Amygdala (tissue), 56 donors: ENCODE measurements at places on chromosomes 7 and 10.

DNA sequence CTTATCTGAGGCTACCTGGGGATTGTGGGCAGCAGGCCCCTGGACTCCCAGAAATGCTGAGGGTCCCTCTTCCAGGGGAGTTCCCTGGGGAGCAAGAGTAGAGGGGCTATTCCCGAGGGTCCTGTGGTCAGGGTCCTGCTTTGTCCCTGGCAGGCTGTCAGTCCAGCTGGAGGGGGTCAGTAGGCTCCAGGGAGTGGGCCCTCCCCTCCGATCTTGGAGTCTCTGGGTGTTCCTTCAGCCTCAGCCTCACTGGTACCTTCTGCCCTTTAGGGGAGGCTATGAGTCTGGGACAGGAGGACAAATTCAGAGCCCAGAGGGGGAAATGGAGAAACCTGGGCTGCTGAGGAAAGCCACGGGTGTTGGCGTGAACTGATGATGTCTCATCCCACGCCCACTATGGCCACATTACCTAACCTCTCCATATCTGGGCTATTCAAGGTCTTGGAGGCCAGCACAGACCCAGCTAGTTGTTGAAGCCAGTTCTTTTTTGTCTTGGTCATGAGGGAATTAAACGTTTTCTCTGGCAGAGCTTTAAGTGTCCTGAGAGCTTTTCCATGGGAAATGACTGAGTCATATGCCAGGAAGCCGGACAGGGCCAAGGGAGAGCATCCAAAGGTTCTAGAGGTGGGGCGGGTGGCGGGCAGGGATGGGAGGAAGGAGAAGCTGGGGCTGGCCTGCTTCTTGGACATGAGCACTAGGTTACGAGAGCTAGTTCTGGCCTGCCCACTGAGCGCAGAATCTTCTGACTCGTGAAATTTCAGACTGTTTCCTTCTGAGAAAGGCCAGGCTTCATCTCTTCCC is 6.2 kb downstream of the CALHM2 start:
- no peak for DNase-seq

DNA sequence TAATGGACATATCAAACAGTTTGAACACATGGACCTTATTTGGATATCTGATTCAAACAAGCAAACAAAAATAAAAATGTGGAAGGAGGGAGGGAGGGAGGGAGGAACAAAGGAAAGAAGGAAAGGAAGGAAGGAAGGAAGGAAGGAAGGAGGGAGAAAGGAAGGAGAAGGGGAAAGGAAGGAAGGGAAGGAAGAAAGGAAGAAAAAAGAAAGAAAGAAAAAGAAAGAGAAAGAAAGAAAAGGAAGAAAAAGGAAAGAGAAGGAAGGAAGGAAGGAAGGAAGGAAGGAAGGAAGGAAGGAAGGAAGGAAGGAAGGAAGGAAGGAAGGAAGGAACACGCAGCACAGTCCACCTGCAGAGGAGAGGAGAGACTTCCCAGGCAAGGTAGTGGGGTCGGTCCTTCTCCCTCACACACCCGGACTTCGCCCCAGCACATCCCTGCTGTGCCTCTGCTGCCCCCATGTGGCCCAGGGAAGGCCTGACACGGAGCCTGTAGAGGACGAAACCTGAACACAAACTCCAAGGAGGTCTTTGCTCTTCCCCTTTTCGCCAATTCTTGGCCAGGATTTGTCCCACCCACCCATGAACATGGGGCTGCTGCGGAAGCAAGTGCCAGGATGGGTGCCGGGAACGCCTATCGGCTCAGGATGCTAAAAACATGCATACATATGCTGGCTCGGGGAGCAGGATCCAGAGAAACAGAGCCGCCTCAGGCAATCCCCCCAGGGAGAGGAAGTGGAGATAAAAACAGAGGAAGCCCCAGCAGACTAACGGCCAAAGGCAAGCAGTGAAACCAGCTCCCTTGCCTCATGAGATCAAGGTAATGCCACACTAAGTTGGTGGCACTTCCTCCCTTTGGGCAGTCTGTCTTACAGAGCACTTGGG is 52.3 kb upstream of the DGKI start:
- DNase-seq: peak; percentile 55

- no peak for DNase-seq
Measured at GRCh38 chr7:113143486-113144257, 25.3 kb upstream of the SMIM30 start.

GRCh38 chr10:3472287-3473051 is 299.9 kb upstream of the PITRM1 start:
- peak; percentile 59 for DNase-seq

GRCh38 chr7:98509836-98510235 is 107.2 kb upstream of the NPTX2 start:
- no peak for DNase-seq

DNA sequence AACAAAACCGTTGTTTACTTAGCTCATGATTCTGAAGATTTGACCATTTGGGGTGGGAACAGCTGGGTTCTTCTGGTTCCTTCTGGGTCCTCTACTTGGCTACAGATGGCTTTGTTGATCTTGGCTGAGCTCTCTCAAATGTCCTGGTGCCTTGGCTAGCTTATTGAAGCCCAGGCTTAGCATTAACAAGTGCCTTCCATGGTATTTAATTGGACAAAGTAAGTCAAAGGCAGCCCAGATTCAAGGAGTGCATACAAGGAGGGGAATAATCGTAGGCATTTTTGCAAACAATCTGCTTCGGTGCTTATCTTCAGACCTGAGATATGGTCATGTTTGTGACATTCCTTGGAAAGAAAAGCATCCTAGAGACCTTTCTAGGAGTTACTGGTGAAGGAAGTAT is 81.4 kb downstream of the ADCYAP1R1 start:
- no peak for DNase-seq

DNA sequence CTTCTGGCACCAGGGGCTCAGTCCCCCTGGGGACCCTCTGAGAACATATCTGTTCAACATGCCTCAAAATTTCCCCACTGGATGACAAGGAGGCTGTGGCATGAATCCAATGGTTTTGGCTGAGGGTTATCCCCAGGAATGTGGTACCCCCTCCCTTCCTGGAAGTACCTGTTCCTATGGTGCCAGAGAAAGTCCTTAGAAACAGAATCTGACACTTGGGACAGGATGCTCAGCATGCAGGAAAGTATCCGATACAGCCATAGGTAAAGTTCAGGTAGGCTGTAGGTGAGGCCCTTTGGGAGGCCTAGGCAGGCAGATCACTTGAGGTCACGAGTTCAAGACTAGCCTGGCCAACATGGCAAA is 42.7 kb upstream of the A1CF start:
- no peak for DNase-seq

DNA sequence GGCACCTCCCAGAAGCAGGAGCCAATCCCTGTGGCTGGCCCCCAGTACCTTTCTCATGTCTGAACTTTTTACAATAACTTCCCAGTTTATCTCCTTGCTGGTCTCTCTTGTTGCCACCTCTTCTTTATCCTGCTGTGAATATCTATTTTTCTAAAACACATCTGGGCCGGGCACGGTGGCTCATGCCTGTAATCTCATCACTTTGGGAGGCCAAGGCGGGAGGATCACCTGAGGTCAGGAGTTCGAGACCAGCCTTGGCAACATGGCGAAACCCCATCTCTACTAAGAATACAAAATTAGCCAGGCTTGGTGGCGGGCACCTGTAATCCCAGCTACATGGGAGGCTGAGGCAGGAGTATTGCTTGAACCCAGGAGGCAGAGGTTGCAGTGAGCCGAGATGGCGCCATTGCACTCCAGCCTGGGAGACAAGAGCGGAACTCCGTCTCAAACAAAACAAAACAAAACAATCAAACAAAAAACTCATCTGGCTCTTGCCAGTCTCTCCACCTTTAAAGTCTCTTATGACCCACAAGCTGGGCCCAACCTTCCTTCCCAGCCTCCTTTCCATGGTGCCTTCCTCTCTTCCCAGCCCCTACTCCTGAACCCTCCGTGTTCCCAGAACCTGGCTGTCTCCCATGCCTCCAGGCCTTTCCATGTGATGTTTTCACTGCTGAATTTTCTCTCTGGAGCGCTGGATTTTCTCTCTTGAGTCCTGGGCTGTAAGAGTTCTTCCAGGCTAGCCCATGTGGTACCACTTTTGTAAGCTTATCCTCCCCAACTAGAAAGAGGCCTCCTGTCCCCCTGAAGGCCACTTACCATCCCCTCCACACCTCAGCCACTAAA is 51.3 kb downstream of the HIP1 start:
- no peak for DNase-seq

- no peak for DNase-seq
Measured at GRCh38 chr7:75756206-75756990, 15.6 kb downstream of the CCL26 start.

DNA sequence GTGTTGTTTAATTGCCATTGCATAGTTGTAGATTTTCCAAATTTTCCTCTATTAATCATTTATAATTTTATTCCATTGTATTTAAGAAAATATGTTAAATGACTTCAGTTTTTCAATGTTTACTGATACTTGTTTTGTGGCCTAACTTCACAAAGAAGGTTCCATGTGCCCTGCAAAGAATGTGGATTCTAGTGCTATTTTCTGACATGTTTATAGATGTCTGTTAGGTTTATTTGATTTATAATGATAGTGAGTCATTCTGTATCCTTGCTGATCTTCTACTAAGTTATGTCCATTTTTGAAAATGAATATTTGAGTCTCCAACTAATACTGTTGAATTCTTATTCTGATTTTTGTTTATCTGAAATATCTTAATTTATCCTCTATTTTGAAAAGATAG is 369.0 kb downstream of the MAGI2 start:
- DNase-seq: no peak
